T follicular helper cell (primary cell): ENCODE measurements at places on chromosomes 13 and 19.

DNA sequence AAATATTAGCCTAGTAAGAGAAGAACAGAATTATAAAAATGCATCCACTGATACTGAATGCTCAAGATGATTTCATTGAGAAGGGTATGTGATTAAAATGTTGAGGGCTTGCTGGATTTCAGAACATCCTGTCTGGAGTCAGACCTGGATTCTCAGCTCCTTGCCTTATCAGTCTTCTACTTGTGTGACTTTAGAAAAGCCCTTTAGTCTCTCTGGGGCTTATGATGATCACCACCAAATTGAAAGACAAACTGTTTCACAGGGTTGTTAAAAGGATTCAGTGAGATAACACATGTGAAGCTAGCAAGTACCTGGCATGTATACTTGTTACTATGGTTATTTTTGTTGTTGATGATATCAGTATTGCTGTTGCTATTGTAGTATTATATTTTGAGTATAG lies 118.4 kb downstream of the GPC6 start:
- DNase-seq, result no peak

- no peak for DNase-seq
Measured at GRCh38 chr19:12187625-12188024, 24.7 kb downstream of the ZNF136 start.

DNA sequence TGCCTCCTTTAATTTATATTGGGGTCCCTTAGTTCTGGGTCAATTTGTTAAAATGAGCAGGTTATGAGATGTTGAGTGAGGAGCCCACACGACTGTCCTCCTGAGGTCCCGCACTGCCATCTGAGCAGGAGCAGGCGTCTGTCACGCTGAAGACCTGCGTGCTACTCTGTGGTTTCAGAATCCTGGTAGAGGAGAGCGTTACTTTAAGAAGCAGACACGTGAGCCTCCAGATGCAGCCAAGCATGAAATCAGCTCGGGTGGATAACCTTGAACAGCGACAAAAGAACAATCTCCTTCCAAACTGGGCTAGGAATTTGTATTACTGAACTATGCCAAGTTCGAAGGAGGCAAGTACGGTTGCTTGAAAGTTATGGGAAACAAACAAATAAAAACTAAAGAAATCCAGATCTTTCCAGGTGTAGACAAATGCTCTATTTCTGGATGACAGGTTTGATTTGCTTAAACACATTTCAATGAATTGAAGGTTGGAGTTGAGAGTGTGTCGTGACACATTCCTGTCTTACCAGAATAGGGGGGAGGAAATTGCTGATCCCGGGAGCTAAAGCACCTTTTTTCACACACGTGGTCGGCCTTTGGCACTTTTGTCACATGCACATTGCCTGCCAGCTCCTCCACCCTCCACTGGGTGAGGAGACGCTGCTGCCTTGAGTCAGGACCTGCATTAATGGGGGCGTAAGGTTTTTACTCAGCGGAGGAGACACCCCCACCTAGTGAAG lies 945.5 kb upstream of the SLC10A2 start:
- no peak for DNase-seq

DNA sequence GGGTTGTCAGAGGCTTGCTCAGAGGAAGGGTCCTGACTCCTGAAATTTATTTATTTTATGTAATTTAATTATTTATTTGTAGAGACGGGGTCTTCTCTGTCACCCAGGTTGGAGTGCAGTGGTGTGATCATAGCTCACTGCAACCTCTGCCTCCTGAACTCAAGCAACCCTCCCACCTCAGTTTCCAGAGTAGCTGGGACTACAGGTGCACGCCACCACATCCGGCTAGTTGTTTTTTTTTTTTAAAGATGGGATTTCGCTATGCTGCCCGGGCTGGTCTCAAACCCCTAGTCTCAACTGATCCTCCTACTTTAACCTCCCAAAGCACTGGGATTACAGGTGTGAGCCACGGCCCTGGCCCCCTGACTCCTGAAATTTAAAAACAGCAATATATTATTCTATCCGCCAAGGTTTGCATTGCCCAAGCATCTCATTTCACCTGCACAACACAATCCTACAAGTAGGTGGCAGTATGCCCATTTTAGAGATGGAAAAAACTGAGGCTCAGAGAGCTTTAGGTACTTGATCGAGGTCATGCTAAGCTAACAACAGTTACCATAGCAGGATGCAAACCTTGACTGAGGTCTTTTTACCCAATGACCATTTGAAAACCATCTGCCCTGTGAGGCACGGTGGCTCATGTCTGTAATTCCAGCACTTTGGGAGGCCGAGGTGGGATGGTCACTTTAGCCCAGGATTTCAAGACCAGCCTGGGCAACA lies 18.1 kb downstream of the ARHGEF18 start:
- DNase-seq, result no peak

GRCh38 chr19:17505223-17505622 lies 6.2 kb upstream of the PGLS start:
- no peak for DNase-seq

DNA sequence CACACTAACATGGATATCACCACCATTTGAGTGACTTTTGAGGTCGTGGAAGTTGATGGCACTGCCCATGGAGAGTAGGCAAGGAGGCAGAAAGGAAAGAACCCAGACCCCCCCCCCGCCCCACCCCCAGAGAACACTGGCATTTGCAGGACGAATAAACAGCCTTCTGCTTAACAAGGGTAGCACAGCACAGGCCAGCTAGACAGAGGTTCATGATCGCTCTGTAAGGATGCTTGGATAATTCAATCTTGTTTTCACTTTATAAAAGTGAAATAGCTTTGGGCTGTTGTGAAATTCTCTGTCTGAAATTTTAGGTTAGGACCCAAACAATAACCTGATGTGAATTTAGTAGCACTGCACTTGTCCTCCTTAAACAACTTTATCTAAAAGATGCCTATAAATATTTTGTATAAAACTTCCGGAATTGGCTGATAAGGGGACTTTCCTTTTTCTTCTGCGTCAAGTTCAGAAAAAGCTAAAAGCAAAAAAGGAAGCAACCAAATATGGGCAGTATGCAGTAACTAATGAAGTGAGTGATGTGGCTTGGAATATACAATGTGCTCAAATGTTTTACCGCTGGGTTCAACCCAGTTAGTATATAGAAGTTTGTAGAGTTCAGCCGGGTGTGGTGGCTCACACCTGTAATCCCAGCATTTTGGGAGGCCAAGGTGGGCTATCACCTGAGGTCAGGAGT lies 163.7 kb downstream of the SHISA2 start:
- DNase-seq, result no peak

GRCh38 chr19:38900202-38900629 lies 447 bp downstream of the NFKBIB start:
- no peak for DNase-seq

DNA sequence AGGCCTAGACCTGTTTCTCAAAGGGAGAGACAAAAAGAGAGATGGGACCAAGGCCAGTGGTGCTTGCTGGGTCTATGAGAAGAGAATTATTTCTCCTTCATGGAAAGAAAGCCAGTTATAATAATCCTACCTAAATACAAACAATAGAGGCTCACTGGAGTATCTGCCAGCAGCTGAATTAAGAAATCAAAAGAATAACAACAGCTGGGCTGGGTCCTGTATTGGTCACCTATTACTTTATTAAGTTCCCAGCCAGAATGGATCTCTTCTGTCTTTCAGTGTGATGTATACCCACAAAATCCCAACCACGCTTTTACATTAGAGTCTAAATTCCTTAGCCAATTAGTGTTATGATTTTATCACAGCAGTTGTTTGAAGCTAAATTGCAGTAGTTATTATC lies 297.8 kb upstream of the DACH1 start:
- no peak for DNase-seq

GRCh38 chr19:3476830-3477229 lies 3.5 kb downstream of the SMIM24 start:
- no peak for DNase-seq

DNA sequence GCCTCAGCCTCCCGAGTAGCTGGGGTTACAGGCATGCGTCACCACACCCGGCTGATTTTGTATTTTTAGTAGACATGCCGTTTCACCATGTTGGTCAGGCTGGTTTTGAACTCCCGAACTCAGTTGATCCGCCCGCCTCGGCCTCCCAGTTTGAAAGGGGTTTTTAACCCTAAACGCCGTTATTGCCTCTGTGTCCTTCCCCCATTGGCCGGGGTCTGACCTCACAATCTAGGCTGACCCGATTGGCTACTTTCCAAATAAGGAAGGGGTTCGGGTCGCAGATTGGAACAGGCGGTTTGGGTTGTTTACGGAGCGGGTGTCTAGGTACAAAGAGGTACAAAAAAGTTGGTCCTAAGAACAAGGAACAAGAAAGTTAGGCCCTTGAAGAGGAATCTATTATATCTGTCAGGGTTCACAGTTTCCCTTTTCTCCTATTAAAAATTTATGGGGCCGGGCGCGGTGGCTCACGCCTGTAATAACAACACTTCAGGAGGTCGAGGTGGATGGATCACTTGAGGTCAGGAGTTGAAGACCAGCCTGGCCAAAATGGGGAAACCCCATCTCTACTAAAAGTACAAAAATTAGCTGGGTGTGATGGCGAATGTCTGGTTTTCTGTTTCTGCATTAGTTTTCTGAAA lies 1.0 kb downstream of the ZNF253 start:
- DNase-seq, result peak; percentile 27

DNA sequence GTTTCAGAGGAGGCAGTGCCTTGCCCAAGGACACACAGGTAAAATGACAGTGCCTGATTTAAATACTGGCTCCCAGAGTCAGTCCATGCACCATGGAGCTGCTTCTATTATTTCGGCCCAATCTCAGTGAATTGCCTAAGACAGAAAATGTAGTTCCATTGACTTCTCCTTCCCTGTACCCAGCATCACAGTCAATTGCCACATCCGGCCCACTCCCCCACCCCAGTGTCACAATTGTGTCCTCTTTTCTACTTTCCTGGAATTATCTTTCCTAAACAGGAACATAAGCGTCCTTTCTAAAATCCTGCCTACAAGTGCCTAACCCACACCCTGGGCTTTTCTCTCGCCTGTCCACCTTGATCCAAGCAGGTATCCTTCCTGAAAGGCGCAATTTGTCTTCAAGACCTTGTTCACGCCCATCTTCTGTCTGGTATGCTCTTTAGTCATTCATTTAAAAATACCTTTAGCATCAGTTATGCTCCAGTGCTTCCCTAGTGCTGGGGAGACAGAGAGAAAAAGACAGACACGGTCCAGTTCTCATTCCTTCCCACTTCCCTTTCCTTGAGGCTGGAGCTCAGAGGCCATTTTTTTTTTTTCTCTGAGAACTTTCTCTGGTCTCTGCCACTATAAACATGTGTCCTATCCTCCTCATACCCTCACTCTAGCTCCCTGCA lies 411.4 kb downstream of the LIG4 start:
- no peak for DNase-seq

GRCh38 chr13:36033035-36033434 lies 98.1 kb downstream of the DCLK1 start:
- no peak for DNase-seq

- no peak for DNase-seq
Measured at GRCh38 chr13:41244556-41244955, 18.8 kb downstream of the MTRF1 start.

GRCh38 chr13:28099396-28100149 lies 803 bp downstream of the FLT3 start:
- DNase-seq, result no peak

DNA sequence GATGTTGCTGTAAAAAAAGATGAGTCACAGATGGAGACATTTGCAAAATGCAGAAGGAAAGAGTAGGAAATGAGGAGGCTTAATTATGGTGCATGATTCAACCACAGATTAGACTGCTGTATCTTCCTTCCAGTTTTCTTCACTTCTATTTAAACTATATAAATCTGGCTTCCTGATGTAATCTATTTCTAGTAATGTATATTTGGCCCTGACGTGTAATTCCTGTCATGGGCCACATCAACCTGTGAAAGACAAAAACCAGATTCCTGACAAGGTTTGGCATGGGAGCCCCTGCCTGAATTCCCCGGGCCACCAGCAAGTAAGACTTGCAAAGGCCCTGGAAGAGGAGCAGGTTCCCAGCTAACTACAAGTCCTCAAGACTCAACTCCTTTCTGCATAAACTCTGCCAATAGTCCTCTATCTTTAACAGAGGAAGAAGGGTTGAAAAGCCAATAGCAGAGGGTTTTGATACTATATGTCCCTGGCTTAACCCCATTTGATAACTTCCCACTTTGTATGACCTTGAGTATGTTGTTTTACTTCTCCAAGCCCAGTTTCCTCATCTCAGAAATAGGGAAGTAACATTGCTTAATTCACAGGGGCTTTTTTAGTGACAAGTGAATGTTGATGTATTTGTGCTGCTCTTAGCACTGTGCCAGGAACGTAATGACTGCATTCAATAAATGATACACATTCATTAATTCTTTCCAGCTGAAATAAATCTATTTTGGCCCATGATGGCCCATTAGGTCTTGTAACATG lies 172.7 kb downstream of the SPRY2 start:
- DNase-seq, result no peak

- no peak for DNase-seq
Measured at GRCh38 chr13:29849071-29849631, 1.3 kb downstream of the UBL3 start.

- DNase-seq, result no peak
Measured at GRCh38 chr13:37495046-37495445, 103.5 kb downstream of the POSTN start.

DNA sequence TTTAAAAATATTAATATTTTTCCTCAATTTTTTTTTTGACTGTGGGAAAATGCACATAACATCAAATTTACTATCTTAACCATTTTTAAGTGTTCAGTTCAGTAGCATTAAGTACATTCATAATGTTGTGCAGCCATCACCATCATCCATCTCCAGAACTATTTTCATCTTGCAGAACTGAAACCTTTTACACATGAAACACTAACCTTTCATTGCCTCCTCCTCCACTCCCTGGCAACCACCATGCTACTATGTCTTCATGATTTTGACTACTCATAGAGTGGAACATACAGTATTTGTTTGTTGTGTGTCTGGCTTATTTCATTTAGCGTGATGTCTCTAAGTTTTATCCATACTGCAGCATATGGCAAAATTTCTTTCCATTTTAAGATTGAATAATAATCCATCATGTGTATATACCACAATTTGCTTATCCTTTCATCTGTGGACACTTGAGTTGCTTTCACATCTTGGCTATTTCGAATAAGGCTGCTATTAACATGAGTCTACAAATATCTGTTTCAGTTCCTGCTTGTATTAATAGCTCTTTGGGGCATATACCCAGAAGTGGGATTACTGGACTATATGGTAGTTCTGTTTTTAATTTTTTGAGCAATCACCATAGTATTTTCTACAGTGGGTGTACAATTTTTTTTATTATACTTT lies 376.4 kb downstream of the MTUS2 start:
- DNase-seq, result no peak

DNA sequence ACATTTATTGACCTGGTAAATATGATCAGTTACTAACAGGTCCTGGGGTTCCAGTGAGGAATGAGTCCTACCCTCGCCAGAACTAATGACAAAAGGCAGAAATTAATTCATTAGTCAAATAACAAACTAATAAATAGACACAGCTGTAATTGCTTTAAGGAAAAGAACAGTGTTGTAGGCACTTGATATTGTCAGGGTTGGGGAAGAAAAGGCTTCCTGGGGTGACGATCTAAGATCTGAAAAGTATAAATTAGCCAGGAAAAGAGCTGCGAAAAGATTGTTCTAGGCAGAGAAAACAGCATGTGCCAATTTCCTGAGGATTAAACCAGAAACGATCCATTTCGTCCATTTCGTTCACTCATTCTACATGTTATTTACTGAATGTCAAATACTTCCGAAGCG lies 670 bp upstream of the CHAF1A start:
- DNase-seq, result no peak
